ENCODE measurements at places on chromosomes 7 and 10. TPM values are rescaled to one million over a fixed set of nuclear protein-coding genes. Genes with fewer than 3 reads are reported as not detected.

Gene TMEM270
- total RNA-seq, result not detected

Gene LOXL4
- total RNA-seq, result 1.9 TPM

Gene ZNF786
- 5.2 TPM for total RNA-seq

Gene IFIT1B
- total RNA-seq, result not detected

Gene CREM
- 2.8 TPM for total RNA-seq

Gene ADAP1
- 195 TPM for total RNA-seq

Gene FEZF1
- not detected for total RNA-seq

Gene ABHD11
- total RNA-seq, result 127 TPM

Gene RABGEF1
- 29.1 TPM for total RNA-seq

Gene GIMAP1
- total RNA-seq, result 1.5 TPM

Gene DNMBP
- 38.5 TPM for total RNA-seq

Gene COL26A1
- total RNA-seq, result not detected

Gene CTNNA3
- total RNA-seq, result 75.2 TPM

Gene FFAR4
- total RNA-seq, result 14.9 TPM

Gene ADCY1
- 0.41 TPM for total RNA-seq

Gene OR2AE1
- not detected for total RNA-seq
